ENCODE measurements at places on chromosomes 11 and 22.

DNA sequence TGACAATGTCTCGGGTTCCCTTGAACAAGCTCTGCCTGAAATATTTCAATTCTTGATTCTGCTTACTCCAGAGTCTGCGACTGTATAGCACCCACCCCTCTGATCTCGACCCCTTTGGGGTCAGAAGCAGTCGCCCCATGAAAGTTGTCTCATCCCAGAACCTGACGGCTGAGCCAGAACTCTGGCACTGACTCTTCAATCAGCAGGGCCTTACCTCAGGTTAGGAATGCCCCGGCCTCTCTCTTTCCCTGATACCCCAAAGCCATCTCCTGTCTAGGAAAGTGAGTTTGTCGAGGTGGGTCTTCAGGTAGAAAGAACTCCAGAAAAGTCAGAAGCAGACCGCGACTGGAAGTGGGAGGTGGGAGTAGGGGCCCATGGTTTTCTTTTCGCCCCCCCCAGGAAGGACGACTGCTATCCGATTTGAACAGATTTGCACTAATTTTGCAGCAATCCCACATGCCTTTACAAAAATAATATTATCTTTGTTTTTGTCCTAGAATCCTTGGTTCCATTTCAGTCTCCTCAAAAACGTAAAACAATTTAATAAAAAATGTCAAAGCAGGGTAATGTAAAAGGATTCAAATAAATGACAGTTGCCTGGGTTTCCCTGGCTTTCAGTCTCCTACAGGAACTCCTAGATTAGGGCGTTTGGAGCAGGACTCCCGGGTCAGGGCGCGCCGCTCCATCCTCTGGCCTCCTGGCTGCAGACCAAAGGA, 898 bp upstream of the ROBO3 start:
- no peak for DNase-seq

GRCh38 chr11:18001191-18001590, 11.7 kb downstream of the SERGEF start:
- no peak for DNase-seq

GRCh38 chr11:17933708-17934107, 79.1 kb downstream of the SERGEF start:
- DNase-seq = no peak

DNA sequence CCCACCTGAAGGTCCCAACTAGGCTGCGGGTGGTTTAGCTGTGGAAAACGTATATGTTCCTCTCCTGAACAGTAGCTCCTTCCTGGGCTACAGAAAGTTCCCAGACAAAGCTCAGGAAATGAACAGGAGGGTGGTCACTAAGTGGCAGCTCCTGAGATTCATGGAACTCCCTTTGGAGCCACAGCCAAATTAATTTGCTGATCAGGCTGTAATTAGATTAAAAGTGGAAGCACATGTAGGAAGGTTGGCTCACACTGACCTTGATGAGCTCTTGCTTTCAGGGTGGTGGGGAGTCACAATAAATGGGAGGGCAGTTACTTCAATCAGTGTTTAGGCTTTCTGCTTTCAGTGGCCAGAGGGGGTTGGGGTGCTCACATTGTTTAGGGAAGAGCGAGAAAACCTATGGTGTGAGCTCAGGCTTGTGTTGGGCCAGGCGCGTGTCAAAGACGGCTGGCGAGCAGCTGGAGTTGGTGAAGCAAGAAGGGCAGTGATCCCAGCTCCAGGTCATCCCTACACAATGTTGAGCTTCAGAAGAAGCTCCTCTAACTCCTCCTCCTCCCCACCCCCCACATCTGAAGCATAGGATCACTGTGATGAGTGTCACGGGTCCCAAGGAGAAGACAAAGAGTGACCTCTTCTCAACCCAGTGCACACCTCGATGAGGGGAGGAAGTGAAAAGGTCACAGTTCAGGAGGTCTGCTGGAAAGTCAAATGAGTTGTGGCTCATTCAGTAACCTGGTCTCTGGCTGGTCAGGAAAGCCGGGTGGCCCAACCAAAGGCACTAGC, 42.5 kb downstream of the CLPB start:
- DNase-seq = no peak

DNA sequence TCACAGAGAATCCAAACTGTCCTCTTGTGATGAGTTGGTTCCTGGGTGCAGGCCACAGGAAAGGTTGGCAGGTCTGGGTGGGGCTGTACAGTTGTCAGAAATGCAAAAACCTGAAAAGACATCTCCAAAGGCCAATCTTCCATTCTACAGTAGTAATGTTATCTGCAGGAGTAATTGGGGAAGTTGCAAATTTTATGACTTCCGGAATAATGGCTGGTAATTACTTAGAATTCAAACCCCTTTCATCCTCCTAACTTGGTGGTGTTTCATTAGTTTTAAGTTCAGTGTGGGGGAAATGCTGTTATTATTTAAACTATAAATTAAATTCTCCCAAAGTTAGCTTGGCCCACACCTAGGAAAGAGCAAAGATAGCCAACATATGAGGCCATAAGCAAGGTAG, 64.7 kb upstream of the FAT3 start:
- no peak for DNase-seq

- no peak for DNase-seq
Measured at GRCh38 chr11:34827228-34827627, 89.0 kb downstream of the APIP start.

GRCh38 chr22:38775656-38776055, 18.3 kb downstream of the DNAL4 start:
- DNase-seq = no peak

- no peak for DNase-seq
Measured at GRCh38 chr11:24406389-24406788, 90.5 kb upstream of the LUZP2 start.

GRCh38 chr22:23553924-23554870, 25.9 kb downstream of the IGLL1 start:
- DNase-seq = no peak

DNA sequence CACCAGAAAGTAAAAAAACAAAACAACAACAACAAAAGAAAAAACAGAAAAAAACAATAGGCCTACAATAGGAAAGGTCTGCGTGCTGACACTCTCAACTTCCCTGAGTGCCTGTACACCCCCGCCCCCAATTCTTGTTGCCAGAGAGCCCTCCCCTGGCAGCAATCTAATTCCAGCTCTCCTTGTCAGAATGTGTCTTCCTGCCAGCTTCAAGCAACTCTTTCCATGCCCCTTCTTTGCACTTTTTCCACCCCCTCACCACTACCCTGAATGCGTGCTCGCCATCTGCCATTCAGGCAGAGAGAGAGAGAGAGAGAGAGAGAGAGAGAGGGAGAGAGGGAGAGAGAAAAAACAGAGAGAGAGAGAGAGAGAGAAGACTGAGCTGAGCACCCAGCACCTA, 245.0 kb downstream of the KIRREL3 start:
- no peak for DNase-seq

DNA sequence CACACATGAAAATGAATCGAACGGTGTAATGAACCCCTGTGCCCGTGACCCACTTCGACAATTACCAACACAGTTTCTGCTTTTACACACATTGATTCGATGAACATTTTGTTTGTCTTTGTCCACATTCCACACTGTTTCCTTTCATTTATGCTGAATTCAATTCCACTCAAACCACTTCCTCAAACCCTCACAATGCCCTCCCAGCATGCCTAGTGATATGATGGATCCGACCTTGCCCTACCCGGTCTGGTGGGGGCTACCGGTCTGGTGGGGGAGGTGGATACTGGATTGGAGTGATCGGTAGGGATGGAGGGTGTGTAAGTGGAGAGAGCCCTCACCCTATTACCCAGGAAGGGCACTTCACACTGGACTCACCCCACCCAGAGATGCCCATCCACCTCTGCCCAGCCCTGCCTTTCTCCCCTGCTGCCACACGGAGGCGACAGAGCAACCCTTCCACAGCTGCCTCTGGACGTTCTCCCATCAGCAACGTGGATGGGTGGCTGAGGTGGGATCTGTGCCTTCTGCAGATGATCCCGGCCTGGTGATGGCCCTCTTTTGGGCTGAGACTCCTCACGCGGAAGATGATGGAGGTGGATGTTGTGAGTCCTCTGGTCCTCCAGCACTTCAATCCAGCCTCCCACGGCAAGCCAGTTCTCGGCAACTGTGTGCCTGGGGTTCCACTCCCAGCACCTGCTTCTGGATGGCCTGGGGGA, 33.0 kb upstream of the P2RY2 start:
- peak; percentile 44 for DNase-seq

DNA sequence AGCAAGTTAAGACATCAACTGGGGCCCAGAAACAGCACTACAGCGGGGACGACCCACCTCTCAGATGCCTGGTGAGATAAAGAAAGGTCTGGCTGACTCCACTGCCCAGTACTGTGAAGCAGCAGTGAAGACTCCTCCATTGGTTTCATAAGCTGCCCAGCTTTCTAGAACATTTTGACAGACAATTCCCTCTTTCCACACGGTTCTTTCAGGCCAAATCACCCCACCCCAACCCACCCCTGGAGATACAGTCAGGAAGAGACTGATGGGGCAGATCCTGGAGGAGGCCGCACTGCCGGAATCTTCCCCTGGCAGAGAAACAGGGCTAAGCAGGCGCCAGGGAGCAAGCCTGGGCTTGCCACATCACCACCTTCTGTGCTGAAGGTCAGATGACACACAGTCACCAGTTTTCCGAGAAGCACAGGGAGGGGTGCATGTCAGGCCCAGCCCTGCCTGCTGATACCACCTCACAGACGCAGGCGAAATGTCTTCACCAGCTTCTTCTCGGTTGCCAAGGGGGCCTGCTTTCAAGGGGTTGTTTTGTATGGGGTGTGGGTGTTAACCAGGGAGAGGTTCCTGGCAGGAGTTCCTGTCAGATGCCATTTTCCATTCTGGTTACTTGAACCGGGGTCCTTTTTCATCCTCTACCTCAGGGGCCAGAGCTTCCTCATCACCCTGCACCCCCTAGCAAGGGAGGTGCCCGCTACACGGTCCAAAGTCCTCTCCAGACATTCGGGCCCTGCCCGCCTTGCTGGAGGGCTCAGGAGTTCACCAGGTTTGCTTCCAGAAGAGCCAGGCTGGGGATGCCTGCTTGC, 1.4 kb upstream of the NEAT1 start:
- DNase-seq = peak; percentile 61

DNA sequence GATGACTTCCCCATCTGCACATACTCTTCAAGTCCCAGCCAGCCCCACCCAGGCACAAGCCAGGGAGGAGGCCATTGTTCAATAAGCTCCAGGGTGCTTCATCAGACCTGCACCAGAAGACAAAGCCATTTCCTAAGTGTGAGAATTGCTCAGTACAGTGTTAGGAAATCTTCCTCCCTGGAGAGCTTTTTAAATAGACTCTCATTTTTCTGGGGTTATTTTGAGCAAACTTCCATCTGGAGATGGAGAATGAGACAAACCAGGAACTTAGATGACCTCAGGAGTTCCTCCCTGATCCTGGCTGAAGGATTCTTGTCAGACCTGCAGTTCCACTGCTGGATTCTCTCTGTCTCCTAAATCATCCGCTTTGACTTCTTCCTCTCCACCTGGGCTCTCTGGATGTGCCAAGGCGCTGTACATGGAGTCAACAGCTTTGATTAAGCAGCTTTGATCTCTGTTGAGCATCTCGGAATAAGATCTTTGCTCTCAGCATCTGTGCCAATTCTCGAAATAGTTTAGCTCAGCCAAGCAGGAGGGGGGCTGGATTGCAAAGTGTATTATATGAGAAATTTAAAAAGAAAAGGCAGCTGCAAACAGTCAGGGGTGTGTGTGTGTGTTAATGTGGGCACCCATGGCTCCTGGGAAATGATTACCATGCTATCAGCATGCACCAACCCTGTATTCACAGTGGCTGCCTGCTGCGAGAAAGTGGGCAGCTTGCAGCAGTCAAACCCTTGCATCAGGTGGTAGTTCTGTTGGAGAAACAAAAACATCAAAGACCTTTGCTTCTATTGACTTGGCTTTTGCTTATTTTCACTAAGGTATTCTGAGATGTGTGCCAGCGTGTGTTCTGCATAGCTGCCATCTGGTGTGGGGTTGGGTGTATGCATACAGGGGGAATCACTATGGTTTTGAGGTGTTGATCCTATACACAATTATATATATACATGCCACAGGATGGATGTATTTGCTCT, 70.2 kb upstream of the NAV2 start:
- DNase-seq = no peak

GRCh38 chr11:1360835-1361357, 28.8 kb upstream of the BRSK2 start:
- DNase-seq = no peak

- no peak for DNase-seq
Measured at GRCh38 chr11:8213376-8213775, 44.6 kb upstream of the RIC3 start.

GRCh38 chr11:44578279-44578678, 12.8 kb downstream of the CD82 start:
- DNase-seq = no peak

- DNase-seq = no peak
Measured at GRCh38 chr22:23119494-23120414, 22.0 kb downstream of the RSPH14 start.

- no peak for DNase-seq
Measured at GRCh38 chr22:45996241-45997076, 19.5 kb upstream of the WNT7B start.

GRCh38 chr11:112627588-112628045, 333.6 kb upstream of the NCAM1 start:
- DNase-seq = no peak

- no peak for DNase-seq
Measured at GRCh38 chr11:57312511-57313021, 12.2 kb downstream of the TNKS1BP1 start.

DNA sequence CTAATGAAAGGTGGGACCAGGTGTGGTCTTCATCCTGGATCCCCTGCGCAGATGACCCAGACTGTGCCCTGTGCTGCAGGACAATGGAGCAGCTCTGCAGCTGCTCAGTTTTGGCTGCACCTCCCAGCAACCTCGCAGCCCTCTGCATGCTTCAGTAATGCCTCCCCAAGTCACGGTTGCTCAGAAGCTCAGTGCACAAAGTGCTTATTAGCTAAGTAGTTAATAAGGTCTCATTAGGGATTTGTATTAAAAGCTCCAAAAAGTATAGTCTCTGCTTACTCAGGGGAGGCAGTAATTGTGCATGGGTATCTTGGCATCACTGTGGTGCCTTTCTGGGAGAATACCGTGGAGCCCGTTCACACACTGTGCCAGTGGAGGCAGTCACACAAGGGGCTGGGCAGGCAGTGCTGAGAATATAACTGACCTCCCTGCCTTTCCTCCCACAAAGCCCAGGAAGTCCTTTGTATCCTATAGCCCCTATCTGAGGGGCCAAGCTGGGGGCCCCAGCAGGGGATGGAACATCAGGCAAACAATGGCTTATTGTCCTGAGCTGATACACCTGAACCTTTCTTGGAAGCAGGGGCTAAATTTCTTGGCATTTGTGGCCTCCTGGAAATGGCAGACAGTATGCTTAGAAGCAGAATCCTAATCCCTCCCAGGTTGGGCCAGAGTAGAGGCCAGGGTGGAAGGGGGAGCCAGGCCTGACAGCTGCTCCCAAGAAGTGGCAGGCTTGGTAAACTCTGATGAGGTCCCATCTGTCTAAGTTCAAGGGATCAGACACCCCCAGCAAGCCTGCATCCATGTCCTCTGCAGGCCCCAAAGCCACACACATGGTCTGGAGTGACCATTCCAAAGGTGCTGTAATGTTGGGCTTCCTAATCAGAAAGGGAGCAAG, 125.5 kb upstream of the PARVA start:
- no peak for DNase-seq

- no peak for DNase-seq
Measured at GRCh38 chr11:22456993-22457762, 119.0 kb downstream of the SLC17A6 start.
